DMS 273 treated with DMSO at 0.1 percent for 48 hours (cell line): ENCODE measurements at places on chromosomes 5 and 9.

DNA sequence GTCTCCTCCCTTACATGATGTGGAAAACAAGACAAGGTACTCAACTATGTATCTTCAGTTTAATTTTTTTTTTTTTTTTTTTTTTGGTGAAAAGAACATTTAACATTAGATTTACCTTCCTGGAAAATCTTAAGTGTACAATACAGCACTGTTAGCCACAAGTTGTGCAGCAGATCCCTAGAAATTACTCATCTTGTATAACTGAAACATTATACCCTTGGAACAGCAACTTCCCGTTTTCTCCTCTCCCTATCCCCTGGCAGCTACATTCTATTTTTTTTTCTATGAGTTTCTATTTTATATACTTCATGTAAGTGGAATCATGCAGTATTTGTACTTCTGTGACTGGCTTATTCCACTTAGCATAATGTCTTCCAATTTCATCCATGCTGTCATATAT lies 421.9 kb upstream of the FTMT start:
- DNase-seq, result no peak

GRCh38 chr5:132012371-132013005 lies 1.0 kb upstream of the ACSL6 start:
- DNase-seq, result no peak

- DNase-seq, result no peak
These were observed 43.4 kb upstream of the TMC1 start for GRCh38 chr9:72477930-72478518.

GRCh38 chr5:81883371-81883770 lies 88.5 kb upstream of the ATG10 start:
- DNase-seq, result no peak

DNA sequence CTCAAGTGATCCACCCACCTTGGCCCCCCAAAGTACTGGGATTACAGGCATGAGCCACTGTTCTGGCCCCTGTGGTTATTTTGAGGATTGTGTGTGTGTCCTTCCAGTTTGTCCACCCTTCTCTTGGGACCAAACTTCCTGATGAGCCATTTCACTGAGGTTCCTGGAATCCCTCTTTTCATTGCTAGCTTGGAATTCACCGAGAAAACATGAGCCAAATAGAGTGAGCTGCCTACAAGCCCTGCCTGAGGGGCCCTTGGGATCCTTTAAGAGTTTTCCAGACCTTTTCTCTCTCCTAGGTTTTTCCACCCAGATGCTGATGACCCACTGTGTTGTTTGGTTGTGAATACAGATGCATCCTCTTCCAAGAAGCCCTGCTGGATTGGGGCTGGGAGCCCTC lies 13.2 kb upstream of the KIF12 start:
- DNase-seq, result no peak

GRCh38 chr9:137880976-137881530 lies 3.5 kb downstream of the CACNA1B start:
- DNase-seq, result no peak

GRCh38 chr9:14560194-14560593 lies 133.0 kb downstream of the ZDHHC21 start:
- no peak for DNase-seq

GRCh38 chr9:134461426-134461982 lies 135.2 kb downstream of the RXRA start:
- no peak for DNase-seq

- no peak for DNase-seq
These were observed 639 bp upstream of the SLC2A8 start for GRCh38 chr9:127396253-127396807.

DNA sequence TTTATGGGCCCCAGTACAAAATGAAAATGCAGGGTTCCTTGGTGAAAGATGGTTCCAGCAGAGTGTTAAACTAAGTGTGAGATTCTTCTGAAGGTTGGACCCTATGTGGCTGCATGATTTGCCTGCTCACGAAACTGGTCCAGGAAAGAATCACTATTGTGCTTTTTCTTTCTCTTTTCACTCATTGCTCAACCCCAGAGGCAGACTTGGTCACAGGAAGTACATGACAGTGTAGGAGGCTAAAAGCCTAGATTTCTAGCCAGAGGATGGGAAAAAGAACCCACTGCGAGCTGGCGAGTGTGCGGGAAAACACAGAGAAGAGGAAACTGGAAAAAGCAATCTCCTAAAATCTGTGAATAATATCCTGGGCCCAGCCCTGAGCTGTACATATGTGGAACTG lies 18.6 kb downstream of the SLC36A2 start:
- DNase-seq, result no peak

DNA sequence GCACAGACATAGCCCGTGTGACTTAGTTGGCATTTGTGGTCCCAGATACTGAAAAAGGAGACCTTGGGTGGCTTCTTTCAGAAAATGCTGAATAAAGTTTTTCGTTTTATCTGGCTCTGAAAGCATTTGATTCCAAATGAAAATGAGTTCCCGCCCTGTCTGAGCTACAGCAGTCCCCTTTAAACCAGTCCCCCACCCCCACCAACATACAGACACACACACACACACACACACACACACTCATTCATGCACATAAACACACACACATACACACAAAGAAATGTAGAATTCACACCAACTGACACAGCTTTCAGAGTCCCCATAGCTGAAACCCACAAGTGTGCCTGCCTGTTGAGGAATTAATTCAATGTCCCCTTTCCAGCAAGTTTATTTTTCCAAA lies 97.0 kb upstream of the SMARCA2 start:
- DNase-seq, result no peak

DNA sequence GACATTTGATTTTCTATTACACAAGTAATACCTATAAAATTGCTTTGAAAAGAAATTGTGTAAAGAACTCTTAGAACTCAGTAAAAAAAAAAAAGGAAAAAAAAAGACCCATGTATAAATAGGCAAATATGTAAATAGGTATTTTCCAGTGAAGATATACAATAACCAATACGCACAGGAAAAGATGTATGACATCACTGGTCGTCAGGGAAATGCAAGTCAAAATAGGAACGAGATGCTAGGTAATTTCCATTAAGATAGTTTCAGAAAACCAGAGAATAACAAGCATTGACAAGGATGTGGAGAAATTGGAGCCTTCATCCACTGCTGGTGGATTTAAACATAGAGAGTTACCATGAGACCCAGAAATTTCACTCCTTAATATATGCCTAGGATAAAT lies 708.8 kb downstream of the MTRR start:
- no peak for DNase-seq

DNA sequence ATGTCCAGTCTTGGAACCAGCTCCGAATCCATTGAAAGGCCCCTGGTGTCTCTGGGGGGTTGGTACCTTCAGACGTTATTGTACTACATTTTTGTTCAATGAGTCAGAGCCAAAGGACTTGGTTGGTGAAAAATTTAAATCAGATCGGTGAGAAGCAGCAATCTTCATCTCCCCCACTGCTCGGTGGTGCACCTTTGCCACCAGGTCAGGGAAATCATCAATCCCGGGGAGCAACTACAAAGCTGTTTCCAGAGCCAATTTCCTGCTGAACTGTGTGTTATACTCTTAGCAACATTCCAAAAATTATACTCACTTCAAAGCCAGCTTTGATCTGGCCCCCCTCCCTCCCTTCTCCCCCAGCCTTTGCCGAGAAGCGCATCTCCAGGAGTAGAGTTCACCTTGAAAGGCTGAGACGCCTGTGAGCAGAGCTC lies 375.2 kb upstream of the WWC1 start:
- no peak for DNase-seq

GRCh38 chr5:54093081-54093492 lies 217.3 kb downstream of the ARL15 start:
- DNase-seq, result no peak

DNA sequence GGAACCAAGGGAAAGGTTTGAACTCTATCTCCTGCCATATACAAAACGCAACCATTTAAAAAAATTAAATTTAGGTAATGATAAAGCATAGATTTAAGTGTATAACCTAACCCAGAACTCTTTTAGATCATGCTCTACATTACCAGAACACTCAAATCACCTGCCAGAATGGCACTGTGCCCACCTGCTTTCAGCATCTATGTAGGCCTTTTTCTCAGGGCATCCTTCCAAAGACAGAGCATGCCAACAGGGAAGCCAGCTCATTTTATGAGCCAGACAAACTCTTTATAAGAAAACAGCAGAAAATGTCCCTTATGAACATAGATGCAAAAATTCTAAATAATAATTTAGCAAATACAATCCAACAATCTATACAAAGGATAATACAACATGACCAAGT lies 47.9 kb upstream of the SMAD5 start:
- DNase-seq, result no peak

DNA sequence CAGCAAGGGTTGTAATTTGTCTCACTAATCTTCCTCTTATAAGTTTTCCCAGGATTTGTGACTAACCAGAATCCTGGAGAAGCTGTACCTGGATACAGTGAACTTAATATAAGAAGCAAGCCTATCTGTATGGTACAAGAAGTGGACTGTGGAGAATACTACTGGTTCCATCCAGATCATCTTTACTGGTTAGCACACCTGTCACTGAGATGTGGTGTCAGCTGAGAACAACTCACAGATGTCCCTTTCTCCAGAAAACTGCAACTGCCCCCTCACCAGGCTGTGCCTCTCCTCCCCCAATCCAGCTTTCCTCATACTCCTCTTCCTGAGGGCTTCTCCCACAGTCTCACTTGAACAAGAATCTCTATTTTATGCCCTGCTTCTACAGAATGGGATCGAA lies 4.9 kb downstream of the FBXO10 start:
- no peak for DNase-seq

DNA sequence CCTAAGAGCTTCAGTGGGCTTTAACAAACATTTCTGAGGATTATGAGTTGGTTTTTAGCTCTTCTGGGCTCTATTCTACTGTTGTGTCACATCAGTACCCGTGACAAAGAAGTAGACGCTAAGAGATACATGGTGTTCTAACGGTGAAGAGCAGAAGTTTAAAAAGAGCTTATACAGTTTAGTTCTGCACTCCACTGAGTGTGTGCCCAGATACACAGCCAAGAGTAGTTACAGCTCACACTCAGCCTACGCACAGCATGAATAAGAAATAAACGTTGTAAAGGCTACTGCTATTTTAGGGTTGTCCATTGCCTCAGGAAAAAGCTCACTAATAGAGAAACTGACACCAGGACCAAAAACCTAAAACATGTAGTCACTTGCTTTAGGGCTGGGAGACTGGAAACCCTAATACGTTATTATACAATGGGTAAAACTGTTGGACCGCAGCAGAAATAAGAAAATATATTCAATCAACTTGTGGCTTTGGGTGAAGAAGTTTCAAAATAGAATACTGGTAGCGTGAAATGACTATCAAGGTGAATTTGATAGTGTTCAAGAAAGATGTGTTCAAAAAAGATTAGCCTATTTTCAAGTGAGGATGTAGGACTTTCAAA lies 34.7 kb downstream of the PSIP1 start:
- no peak for DNase-seq

DNA sequence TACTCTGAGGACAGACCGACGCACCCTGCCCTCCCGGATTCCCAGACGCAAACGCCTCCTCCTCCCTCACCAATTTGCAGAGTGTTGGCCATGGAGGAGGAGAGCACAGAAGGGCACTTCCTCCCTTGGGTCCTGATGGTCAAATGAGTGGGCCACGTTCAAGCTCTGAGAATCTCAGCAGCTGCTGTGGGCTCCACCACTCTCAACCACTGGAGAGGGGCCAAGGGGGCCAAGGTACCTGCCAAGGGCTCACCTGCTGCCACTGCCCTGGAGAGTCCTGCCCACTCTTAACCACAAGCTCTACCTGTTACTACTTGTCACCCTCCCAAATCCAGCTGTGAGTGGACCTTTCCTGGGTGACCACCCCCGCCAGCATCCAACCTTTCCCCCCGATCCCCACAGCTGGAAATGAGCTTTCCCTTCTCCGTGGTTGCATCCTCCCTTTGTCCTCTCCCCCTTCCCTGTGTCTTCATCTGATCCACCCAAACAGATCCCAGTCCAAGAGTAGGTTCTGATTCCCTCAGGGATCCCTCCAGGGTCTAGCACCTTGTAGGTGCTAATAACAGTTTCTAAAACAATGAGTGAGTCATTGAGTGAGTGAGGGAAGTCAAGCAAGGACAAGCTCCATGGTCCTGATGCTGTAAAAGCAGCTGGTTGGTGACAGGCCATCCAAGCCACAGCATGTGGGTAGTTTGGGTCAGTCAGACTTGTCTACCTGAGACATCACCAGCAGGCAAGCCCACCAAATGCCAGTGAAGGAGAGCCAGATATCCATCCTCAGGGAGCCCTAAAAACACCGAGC lies 69.7 kb downstream of the FAM114A2 start:
- DNase-seq, result no peak

GRCh38 chr9:93416530-93417235 lies 34.8 kb upstream of the FAM120A start:
- no peak for DNase-seq

- no peak for DNase-seq
These were observed 167.9 kb upstream of the ACTBL2 start for GRCh38 chr5:57650360-57651069.

DNA sequence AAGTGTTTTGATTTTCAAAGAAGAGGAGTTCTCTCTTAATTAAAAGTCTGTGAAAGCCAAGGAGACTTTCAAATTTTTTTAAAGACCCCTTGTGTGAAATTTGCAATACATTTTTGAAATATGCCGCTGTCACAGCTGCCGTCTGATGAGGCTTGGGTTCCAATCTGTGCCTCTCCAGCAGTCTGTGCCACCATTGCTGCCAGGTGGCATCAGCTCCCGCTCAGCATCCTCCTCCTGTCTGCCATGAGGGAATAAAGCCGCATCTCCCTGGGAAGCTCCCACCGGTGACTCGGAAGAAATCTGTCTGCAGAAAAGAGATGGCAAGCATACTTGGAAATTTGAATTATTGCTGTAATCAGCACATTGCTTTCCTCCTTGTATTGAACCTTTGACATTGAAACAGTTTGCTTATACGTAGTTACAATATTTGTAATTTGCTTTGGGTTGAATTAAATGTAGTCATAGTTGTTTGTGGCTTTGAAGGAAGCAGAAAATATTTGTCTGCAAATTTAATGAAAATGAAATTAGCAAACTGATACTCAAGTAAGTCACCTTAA lies 145.7 kb upstream of the SNX2 start:
- no peak for DNase-seq

- no peak for DNase-seq
These were observed 292.9 kb downstream of the MED10 start for GRCh38 chr5:6085341-6085860.

DNA sequence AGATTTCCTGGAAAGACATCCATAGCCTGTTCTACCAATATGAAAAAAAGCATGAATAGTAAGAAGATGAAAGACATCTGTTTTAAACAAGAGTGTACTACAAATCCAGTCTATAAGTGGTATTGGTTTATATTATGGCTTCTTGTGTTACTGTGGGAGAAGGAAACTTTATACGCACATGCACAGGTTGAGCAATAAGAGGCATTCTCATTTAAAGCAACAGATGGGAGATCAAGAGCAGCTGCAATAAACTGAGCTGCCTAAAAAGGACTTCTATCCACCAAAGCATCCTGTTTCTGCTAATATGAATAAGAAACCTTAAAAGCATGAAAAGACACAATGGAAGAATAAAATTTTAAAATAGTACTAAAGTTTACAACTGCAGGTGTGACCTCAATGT lies 8.6 kb upstream of the PCDHB1 start:
- peak; percentile 71 for DNase-seq
